ENCODE measurements at places on chromosomes 3 and 15. TPM values are rescaled to one million over a fixed set of nuclear protein-coding genes. Genes with fewer than 3 reads are reported as not detected.
A peak's percentile ranks its signal among the peaks of the same experiment; 100 is the strongest.

GRCh38 chr3:10093678-10094077, 14.4 kb downstream of the FANCD2OS start:
- no peak overlapping the region for H3K27ac ChIP-seq
- no peaks in the 10 kb centered on the region for H3K36me3 ChIP-seq
- H3K4me1 ChIP-seq = no peaks in the 10 kb centered on the region
- DNase-seq = no peak
- no peaks in the 10 kb centered on the region for H3K27me3 ChIP-seq

- H3K36me3 ChIP-seq = no peaks in the 10 kb centered on the region
- DNase-seq = no peak
- H3K4me3 ChIP-seq = no peak overlapping the region
- H3K27me3 ChIP-seq = no peaks in the 10 kb centered on the region
These were observed 77.6 kb downstream of the BFSP2 start for GRCh38 chr3:133477487-133477886.

KNG1 gene
- total RNA-seq = not detected

DNA sequence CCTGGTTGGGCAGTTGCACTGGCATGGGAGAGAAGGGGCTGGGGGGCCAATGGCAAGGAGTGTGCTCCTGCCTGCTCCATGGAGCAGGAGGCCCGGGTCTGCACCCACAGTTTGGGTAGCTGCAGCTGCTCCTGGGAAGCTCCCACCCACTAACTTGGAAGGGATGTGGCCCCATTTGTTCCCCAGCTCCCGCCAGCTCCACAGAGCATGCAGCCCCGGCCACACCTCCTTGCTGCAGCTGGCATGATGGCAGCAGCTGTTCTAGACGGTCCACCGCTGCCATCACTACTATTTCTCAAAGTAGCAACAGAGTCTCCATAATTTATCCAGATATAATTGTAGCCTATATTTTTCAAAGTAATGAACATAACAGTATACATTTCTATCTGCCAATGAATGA, 65.8 kb downstream of the PIK3CB start:
- H3K4me3 ChIP-seq = no peak overlapping the region
- H3K27ac ChIP-seq = no peak overlapping the region
- H3K36me3 ChIP-seq = no peaks in the 10 kb centered on the region
- no peaks in the 10 kb centered on the region for H3K27me3 ChIP-seq

PLA2G4F gene
- 3.9 TPM for total RNA-seq

DNA sequence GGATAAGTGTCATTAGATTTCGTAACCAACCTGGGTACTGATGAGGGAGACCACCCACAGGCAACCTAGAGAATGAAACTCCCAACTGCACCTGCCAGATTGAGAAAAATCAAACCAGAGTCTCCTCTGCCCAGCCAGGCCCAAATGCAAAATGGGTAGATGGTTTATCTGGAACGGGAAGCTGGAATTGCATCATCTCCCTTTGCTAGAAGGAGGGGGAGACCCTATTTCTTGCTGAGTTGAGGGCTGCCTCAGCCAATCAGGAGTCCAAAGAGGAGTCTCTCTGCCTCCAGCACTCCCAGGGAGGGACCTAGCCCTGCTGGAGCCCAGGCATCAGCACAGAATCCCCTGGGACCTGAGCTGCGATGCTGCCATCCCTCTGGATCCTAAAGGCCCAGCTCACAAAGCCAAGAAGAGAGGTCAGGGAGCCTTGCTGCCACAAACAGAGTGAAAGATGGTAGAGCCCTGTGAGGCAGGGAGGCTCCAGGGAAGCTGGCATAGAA, 8.1 kb downstream of the RMDN3 start:
- H3K4me1 ChIP-seq = no peaks in the 10 kb centered on the region
- peaks cover 47% of the 10 kb centered on the region for H3K36me3 ChIP-seq
- no peak for DNase-seq
- H3K4me3 ChIP-seq = no peak overlapping the region

FGD5 gene
- total RNA-seq = 29.3 TPM

GRCh38 chr15:40064231-40064894, 25.4 kb upstream of the SRP14 start:
- no peaks in the 10 kb centered on the region for H3K36me3 ChIP-seq
- H3K27ac ChIP-seq = peak overlapping the region; percentile 63
- no peak for DNase-seq
- peaks cover 38% of the 10 kb centered on the region for H3K4me1 ChIP-seq

GRCh38 chr3:54437271-54437670, 314.9 kb downstream of the CACNA2D3 start:
- H3K27me3 ChIP-seq = no peaks in the 10 kb centered on the region
- no peaks in the 10 kb centered on the region for H3K36me3 ChIP-seq
- H3K4me3 ChIP-seq = no peak overlapping the region
- DNase-seq = no peak
- H3K4me1 ChIP-seq = no peaks in the 10 kb centered on the region

GRCh38 chr3:16190704-16191103, 16.2 kb downstream of the GALNT15 start:
- no peaks in the 10 kb centered on the region for H3K4me1 ChIP-seq
- DNase-seq = no peak
- H3K4me3 ChIP-seq = no peak overlapping the region
- H3K27me3 ChIP-seq = no peaks in the 10 kb centered on the region
- no peak overlapping the region for H3K27ac ChIP-seq
